ENCODE measurements at places on chromosomes 4 and X.

DNA sequence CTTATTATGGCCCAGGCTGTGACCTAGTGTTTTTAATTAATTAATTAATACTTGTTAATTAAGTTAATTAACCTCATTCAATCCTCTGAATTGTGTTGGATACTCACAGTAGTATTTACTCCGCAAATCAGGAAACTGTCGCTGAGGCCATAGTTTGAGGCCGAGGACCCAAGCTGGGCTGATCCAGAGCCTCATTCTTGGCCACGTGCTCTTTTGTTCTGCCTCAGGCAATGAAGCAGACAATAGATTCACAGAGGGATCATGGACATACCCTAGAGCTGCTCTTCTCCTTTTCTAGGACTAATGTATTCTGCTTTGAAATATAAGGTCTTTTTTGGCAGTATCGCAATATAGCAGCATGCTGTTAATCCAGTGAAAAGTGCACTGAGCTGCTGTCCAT lies 24.0 kb upstream of the SNCA start:
- no peak for DNase-seq

DNA sequence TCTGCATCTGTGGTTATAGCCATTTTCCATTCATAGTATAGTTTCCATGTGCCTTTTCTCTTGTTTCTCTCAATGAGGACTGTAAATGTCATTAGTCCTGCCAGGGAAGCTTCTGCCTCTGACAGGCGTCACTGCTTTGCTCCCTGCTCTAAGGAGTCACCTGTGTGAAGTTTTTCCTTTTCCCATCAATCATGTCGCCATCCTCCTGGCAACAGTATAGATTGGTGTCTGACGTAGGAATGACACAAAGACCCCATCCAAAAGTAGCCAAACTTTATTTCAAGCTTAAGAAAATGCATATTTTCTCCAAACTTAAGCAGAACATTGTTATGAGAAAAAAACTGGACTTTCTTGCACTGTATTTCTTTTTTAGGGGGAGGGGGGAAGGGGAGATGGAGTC lies 23.1 kb upstream of the MECP2 start:
- DNase-seq: no peak

GRCh38 chr4:169208516-169208915 lies 62.2 kb downstream of the SH3RF1 start:
- DNase-seq: no peak

- DNase-seq: no peak
Observed at GRCh38 chr4:1477045-1477840, 71.0 kb upstream of the NKX1-1 start.

DNA sequence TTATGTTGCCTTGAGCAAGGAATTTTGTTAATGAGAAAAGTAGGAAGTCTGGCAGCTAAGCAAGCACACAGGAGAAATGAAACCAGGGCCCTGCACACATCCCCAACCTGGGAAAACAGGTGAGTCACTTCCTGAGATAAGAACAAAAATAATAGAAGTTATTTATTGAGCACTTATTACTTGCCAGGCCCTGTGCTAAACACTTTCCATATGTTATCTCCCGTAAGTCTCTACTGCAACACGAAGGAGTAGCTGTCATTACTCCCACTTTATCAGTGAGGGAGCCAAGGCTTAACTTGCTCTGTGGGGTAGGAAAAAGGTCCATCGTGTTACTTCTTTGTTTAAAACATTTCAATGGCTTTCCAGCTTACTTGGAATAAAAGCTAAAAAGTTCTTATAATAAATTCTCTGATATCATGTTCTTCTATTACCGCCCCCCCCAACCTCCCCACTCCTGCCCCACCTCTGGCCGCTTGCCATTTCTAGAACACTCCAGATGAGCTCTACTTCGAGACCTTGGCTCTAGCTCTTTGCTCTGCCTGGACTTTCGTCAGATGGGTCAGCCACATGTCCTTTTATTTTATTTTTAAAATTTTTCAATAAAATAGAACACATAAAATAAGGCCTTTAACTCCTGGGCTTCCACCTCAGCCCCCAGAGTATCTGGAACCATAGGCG lies 36.3 kb upstream of the PLAC8 start:
- DNase-seq: no peak
